Stimulated activated CD4-positive, alpha-beta T cell treated with anti-CD3 and anti-CD28 coated beads, Interleukin-4, amount 100 ng/mL, for 4 hours (primary cell): ENCODE measurements at places on chromosomes 3 and 15.

DNA sequence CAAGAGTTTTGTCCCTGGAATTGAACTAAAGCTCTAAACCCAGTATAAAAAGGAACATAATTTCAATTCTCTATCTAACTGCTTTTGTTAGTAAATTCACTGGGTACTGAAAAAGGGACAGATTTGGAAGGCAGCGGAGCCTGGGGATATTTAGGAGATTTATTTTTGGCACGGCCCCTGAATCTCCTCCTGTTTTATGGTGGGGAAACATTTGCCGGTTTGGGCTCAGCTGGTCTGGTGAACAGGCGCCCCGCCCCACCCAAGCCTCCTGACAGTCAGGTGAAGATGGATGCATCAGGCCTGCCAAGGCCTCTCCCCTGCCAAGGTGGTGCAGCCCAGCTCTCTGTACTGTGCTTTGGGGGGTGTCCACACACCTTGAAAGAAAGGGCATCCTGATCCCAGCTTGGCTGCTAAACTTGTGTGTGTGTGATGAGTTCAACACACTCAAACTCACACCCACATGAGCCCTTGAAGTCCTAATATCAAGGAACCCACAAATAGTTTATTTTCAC is 46.3 kb downstream of the EBLN2 start:
- no peak for DNase-seq

DNA sequence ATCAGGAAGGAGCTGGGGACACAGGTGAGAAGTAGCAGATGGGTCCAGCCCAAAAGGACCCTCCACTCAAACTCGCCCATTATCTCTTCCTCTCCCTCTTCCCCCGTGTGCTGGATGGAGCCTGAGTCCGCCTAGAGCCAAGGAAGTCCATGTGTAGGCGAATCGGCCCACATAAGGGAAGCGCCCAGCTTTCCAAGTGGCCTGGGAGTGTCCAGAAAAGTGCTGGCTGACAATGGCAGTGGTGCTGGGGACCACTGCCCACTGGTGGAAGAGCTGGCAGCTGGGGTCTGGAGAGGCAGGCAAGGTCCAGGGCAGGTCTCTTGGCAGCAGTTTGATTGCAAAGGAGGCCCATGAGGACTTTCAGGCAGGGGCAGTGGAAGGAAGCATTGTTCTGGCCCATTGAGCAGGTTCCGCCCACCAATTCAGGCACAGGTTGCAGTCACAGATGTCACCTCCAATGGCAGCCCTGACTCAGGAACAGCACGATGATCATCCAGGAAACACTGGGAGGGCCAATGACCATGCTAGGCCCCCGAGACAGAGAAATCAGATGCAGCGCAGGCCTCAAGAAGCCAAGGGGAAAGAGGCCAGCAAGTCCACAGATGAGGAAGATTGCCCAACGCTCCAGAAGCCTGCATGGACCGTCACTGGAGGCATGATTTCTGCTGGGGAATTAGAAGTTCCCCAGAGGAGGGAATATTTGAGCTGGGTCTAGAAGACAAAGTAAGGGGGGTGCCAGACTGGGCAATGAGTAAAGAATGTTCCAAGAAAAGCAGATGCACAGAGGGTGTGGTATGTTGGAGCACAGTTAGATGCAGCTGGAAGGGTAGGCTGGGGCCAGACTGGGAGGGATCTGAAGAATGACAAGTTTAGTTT is 3.0 kb downstream of the MFGE8 start:
- no peak for DNase-seq

GRCh38 chr15:40853241-40853890 is 9.5 kb downstream of the SPINT1 start:
- DNase-seq, result no peak

- DNase-seq, result no peak
Observed at GRCh38 chr3:72190050-72190449, 405.1 kb upstream of the PROK2 start.
